ENCODE measurements at places on chromosomes 5 and 9. TPM values are rescaled to one million over a fixed set of nuclear protein-coding genes. Genes with fewer than 3 reads are reported as not detected.

The DUSP1 gene
- polyA plus RNA-seq: 88.2 TPM

The GPR151 gene
- not detected for polyA plus RNA-seq

The SLCO6A1 gene
- polyA plus RNA-seq: not detected

The TMOD1 gene
- 2.0 TPM for polyA plus RNA-seq

The LCN12 gene
- 15.9 TPM for polyA plus RNA-seq

The RAD17 gene
- polyA plus RNA-seq: 39.3 TPM

The FCN2 gene
- polyA plus RNA-seq: 0.52 TPM

The MARVELD2 gene
- 31.3 TPM for polyA plus RNA-seq

The PAX5 gene
- polyA plus RNA-seq: 0.21 TPM

The ARSI gene
- 2.7 TPM for polyA plus RNA-seq

The UNC13B gene
- 28.6 TPM for polyA plus RNA-seq

The SAPCD2 gene
- 5.9 TPM for polyA plus RNA-seq

DNA sequence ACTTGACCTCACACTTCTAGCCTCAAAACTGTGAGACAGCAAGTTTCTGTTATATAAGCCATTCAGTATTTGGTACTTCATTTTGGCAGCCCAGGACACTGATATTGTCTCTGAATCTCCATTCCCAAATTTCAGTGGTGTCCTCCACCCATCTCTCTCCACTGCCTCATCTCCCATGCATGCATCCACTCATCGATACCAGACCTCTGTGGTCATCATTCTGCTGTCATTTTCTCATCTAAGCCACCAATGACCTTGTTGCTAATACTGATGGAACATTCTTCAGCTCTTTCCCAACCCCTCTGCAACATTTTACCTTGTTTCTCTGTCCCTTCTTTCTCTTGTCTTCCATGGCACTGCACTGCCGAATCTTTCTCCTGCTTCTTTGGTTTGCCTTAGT is 221.8 kb downstream of the SNX18 start:
- DNase-seq: no peak

GRCh38 chr5:150473673-150474358 is 24.3 kb upstream of the RPS14 start:
- DNase-seq: no peak

GRCh38 chr9:419571-420171 is 205.0 kb downstream of the DOCK8 start:
- DNase-seq: no peak

- DNase-seq: no peak
These were observed 1548.6 kb downstream of the EFNA5 start for GRCh38 chr5:106121972-106122605.

GRCh38 chr9:70859694-70860093 is 261.7 kb downstream of the TRPM3 start:
- DNase-seq: no peak

GRCh38 chr9:130029223-130029973 is 13.6 kb downstream of the FNBP1 start:
- no peak for DNase-seq
